ENCODE measurements at places on chromosomes 3 and 15.
A peak's percentile ranks its signal among the peaks of the same experiment; 100 is the strongest.

- DNase-seq, result no peak
These were observed 58.1 kb upstream of the MEF2A start for GRCh38 chr15:99507504-99508310.

- DNase-seq, result no peak
These were observed 109.6 kb upstream of the TMCO5A start for GRCh38 chr15:37824717-37825382.

DNA sequence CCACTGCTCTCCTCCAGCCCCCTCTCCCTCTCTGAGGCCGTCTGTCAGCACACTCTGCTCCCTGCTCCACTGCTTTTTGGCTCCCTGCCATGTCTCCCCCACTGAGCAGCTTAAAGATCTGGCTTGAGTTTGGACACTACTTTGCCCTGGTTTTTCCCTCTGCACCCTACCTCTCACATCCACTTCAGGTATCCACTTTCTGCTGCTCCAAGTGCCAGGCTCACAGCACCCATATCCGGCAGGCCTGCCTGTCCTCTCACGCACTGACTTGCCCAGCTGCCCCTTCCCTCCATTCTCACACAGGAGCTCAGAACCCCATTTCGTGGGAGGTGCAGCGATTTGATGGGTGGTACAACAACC is 3.7 kb downstream of the DUOX1 start:
- no peak for DNase-seq

GRCh38 chr3:183378008-183378407 is 50.4 kb downstream of the MCF2L2 start:
- no peak for DNase-seq

- DNase-seq, result no peak
These were observed 54.6 kb downstream of the SENP7 start for GRCh38 chr3:101458387-101458786.

DNA sequence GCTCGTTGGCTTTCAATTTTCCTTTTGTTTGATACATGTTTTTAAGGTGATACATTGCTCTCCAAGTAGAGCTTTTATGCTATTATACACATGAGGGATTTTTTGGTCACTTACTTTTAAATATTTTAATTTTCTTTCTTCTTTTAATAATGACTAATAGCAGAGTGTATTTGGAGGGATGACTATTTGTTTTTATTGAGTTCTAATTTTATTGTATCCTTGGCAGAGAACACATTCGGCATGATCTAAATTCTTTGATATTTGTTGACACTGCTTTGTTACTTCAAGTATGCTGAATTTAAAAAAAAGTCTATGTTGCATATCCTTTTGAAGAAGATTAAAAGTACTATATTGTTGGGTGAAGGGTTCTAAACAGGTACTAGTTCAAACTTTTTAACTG is 149.9 kb upstream of the PDZRN3 start:
- DNase-seq, result no peak

DNA sequence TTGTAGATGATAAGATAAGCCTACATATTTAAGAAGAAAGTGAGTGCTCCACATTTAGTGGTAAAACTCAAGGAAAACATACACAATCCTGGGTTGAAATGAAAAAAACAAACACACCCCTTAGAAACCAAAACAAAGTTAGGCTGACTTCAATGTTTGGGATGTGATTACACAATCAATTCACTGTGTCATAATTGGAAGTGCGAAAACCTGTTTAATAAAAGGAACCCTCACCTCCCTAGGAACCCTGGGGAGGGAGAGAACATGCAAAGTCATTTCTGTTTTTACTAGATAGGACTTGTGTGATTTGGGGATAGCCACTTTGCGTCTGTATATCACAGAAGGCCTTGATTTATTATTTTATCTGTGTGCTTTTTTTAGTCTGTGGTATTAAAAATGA is 275.0 kb downstream of the NFKBIZ start:
- no peak for DNase-seq

GRCh38 chr15:80745888-80746287 is 33.3 kb upstream of the CEMIP start:
- no peak for DNase-seq

DNA sequence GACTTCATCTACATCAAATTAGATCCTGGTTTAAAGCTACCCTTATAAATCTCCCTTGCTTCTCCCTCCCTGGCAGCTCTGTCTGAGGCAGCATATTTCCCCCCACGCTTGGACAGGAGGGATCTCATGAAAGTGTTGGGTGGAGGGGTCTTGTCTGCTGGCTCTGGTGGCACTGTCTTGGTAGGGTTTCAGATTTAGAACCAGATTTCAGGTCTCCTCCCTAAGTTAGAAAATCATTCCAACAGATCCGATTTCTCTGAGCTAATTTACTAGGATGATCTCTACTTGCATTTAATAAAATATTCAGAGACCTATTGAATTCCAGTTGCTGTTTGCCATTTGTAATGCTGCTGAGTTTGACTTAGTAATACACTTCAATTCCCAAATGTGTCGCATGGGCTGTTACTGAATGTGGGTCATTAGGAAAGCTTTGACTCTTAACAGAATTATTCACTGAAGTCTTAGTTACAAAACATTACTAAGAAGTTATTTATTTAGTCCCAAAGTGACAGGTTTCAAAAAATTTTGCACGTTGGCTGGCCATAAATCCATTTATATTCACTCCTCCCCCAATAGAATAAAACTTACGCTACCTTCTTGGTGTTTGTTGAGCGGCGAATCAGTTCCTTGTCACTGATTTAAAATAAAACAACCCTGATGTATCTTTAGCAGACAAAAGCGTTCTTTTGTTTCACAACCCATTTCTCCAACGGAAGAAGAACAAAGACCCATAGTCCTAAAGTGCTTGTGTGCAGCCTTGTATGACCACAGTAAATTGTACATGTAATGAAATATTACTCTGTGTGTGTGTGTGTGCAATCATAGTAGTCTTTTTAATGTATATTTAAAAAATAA is 84.5 kb downstream of the TRAK1 start:
- no peak for DNase-seq

DNA sequence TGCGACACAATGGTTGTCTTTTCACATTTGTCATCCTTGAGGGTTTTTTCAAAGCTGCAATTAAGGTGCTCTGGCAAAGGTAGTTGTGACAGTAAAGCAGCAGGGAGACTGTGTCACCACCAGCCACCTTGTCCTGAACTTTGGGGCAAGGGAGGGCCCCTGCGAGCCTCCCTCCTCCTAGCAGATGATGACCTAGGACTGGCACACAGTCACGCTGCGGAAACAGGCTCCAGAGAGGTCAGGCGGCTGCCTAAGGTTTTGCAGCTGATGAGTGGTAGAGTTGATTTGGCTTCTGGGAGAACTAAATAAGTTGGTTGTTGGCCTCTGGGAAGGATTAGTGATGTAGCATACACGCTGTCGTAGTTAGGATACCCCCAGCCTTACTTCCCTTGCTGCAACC is 62.7 kb downstream of the PDIA5 start:
- no peak for DNase-seq

GRCh38 chr3:192253138-192253887 is 474.0 kb downstream of the FGF12 start:
- no peak for DNase-seq

GRCh38 chr3:14208977-14209394 is 30.4 kb downstream of the LSM3 start:
- no peak for DNase-seq

DNA sequence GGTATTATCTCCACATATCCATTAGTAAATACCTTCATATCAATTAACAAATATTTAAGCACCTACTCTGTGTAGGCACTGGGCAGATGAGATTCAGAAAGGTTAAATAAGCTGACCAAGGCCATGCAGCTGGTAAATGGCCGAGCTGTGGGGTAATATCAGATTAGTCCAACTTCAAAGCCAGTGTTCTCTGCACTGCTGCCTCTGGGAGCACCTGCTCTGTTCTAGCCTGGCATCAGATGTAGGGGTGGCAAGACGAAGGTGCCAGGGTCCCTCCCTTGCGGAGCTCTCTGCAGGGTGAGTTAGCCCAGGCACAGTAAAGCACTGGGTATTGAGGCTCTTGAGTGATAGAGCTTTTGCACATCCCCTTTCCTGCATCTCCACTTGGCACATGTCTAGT is 5.5 kb downstream of the TATDN2 start:
- DNase-seq, result no peak

- peak; percentile 91 for DNase-seq
These were observed 5.9 kb upstream of the TMEM115 start for GRCh38 chr3:50365080-50365841.

DNA sequence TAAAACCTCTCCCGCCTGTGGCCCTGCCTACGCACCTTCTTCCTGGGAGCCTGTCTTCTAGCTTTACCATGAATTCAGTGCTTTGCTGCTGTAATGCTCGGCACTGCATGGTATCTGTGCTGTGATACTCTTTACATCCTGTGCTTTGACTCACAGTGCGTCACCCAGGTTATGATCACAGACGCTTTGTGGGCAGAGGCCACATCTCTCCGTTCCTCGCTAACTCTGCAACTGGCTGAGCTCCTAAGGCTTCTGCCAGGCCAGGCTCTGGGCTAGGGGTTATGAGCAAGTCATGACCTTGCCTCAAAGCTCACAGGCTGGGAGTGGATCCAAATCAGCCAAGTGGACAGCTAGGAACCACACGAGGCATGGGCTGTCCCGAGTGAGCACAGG is 23.2 kb downstream of the SPTBN5 start:
- DNase-seq, result peak; percentile 35

DNA sequence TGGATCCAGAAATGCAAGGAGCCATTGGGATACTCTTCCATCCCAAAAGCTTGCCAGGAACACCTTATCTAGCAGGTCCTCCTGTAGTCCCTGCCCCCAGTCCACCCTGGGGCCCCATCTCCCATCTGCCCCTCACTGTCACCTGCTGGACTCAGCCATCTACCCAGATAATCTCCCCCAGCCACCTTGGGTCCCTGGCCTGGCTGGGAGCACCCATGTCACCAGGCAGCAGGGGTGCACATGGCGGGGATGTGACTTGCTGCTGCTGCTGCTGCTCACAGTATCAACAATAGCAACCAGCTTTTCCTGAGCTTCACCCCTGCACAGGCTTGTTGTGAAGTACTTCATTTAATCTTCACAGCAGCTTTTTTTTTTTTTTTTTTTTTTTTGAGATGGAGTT is 12.6 kb downstream of the PTH1R start:
- DNase-seq, result no peak

DNA sequence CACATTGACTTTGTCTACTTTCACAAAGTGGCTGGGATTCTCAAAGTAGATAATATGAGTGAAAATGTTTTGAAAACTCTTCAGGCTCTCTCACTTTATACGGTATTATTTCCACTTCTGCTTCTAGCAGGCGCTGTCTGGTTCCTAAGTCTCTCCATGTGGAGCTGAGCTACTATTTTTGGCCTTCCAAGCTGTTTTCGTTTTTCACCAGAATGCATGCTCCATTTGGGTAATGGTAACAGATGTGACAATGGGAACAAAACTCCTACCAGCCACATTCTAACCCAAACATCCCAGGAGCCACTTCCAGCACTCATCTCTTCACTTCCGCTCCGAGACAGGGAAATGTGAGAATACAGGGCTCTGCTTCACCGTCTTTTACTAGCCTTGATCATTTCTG is 586.7 kb downstream of the NTRK3 start:
- DNase-seq, result no peak

- DNase-seq, result no peak
These were observed 22.9 kb downstream of the GRAMD2A start for GRCh38 chr15:72174551-72175165.

DNA sequence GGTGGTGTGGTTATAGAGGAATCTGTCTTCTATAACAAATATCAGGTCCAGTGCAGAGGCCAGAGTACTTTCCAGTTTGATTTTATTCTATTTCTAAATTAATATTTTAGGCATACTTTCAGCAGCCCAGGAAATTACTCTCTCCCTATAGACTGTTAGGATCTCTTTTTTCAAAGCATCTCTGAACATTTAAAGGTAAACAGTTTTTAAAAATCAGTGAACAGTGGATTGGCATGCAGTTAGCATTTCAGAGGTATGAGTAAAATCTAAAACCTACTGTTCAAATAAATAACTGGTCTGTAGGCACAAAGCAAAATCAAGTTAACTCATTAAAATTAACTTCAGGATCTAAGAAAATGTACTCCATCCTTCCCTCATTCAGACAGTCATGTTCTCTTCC is 3.0 kb downstream of the ZBED2 start:
- no peak for DNase-seq

DNA sequence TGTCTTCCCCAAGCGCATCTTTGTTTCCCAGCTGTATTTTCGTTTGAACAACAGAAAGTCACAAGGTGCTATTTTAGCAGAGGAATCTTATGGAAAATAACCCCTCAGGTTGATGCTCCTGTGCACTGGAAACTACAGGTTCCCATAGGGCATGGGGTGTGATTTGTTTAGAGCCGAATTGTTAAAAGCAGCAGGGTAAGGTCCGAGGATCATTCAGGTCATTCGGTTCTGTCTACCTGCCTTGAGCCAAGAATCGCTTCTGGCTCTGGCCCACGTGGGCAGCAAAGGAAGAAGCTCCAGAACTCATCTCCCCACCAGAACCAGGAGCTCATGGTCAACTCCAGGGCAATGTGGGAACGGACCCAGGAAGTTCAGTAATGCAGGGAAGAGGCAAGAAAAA is 116.7 kb upstream of the TPM1 start:
- DNase-seq, result no peak

GRCh38 chr3:36540888-36541518 is 160.7 kb downstream of the STAC start:
- no peak for DNase-seq

- DNase-seq, result no peak
These were observed 25.3 kb downstream of the PLA2G4D start for GRCh38 chr15:42069025-42069424.

DNA sequence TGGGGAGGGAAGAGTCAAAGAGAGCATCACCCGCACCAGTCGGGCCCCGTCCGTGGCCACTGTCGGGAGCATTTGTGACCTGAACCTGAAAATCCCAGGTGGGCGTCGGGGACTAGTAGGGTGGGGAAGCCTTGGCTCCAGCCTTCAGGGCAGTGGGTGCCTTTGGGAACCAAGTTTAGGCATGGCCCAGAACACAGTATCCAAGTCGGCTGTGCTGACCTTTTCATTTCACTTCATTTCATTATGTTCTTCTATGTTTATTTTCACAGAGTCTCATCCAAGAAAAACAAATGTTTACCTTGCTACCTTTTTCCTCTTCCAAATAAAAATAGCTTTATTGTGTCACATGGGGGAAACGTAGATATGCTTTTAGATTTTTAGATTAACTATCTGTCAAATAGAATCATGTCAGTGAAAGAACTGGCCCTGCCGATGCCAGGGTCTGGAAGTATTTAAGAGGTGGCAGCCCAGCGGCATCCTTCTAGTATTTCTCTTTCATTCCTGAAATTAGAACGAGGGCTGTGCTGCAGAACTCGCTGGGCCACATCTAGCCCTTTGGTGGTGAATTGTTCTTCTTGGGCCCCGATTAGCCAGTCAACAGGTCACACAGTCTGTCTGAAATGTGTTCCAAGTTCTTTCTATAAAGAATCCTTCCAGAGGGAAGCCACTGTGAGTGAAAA is 60.5 kb downstream of the DNASE1L3 start:
- DNase-seq, result no peak

All from activated CD8-positive, alpha-beta memory T cell treated with anti-CD3 and anti-CD28 coated beads for 1 hour (primary cell).